Upper lobe of left lung (tissue), 6 donors: ENCODE measurements at places on chromosomes 3 and 15. TPM values are rescaled to one million over a fixed set of nuclear protein-coding genes. Genes with fewer than 3 reads are reported as not detected.

DNA sequence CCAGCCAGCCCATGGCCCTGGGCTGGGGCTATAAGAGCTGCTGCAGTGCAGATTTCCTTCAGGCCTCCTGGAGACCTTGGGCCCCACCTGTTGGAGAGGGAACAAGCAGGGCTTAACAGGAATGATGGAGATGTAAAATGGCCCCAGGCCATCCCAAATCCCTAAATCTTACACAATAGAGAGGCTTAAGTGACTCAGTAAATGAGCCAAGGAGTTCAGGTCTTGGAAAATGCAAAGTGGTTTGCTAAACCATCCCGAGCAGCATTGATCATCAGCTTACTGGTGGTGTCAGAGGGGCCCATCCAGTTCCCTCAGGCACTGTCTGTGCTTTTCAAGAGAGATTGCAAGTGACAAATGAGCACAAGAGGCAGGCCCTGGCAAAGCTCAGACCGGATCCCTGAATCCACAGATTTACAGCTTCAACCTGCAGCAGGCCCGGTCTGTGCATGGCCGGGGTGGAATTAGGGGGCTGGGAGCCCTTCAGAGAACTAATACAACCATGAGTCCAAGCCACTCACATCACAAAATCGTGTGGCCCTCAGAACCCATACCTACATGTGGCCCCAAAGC, 325.4 kb downstream of the UACA start:
- DNase-seq: no peak
- H3K27ac ChIP-seq: no peak overlapping the region
- H3K4me1 ChIP-seq: no peaks in the 10 kb centered on the region
- no peaks in the 10 kb centered on the region for H3K36me3 ChIP-seq

DNA sequence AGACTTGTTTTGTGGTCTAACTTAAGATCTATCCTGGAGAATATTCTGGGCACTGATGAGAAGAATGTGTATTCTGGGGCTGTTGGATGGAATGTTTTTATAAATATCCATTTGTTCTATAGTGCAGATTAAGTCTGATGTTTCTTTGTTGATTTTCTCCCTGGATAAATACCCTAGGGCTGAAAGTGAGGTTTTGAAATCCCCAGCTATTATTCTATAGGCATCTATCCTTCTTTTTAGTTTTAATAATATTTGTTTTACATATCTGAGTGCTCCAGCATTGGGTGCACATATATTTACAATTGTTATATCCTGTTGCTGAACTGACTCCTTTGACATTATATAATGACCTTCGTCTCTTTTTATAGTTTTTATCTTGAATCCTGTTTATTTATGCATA, 42.9 kb downstream of the GALK2 start:
- no peaks in the 10 kb centered on the region for H3K36me3 ChIP-seq
- H3K4me3 ChIP-seq: no peak overlapping the region
- no peaks in the 10 kb centered on the region for H3K27me3 ChIP-seq
- DNase-seq: no peak

GRCh38 chr15:73751511-73751898, 1.6 kb downstream of the INSYN1 start:
- peaks cover 8% of the 10 kb centered on the region for H3K4me1 ChIP-seq
- H3K36me3 ChIP-seq: no peaks in the 10 kb centered on the region
- no peak for DNase-seq
- peaks cover 20% of the 10 kb centered on the region for H3K27me3 ChIP-seq
- H3K27ac ChIP-seq: no peak overlapping the region

The RSL24D1 gene
- 84.3 TPM for total RNA-seq

- H3K27ac ChIP-seq: peak overlapping the region; percentile 30
- no peak overlapping the region for H3K4me3 ChIP-seq
- DNase-seq: no peak
- H3K4me1 ChIP-seq: peaks cover 21% of the 10 kb centered on the region
- H3K27me3 ChIP-seq: no peaks in the 10 kb centered on the region
Observed at GRCh38 chr3:71101626-71102025, 481.9 kb downstream of the FOXP1 start.

DNA sequence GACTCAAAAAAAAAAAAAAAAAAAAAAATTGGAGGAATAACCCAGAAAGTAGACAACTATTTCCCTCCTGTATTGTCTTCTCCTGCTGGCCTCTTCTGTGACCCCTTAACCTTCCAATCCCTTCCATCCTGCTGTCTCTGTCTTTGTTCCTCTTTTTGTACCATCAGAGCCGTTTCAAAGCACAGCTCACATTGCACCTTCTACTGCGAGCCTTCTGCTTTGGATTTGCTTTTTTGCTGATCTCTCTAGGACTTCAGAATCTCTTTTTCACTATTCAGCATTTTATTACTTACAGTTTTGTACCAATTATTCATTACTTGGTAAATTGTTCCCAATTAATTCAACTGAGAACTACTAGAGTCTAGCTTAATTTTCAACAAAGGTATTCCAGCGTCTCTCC, 284.0 kb upstream of the TBL1XR1 start:
- H3K36me3 ChIP-seq: no peaks in the 10 kb centered on the region
- H3K27ac ChIP-seq: no peak overlapping the region
- H3K4me1 ChIP-seq: peaks cover 18% of the 10 kb centered on the region
- no peaks in the 10 kb centered on the region for H3K27me3 ChIP-seq
- DNase-seq: no peak

DNA sequence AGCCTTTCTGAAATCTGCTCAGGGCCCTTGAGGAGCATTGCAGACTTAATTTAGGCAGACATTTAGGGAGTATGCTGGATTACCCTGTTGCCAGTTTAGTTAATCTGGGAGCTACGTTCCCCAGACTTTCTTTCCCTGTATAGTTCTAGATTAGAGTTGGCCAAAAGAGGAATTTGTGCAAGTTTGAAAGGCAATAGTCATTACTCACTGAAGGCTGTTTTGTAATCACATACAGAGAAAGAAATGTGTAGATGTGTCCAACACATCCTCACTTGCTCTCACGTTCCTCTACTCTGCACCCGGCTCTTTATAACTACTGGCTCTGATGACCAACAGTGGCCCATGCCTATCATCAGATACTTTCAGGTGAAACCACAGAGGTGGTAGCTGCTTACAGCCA, 24.2 kb downstream of the MASP1 start:
- no peak overlapping the region for H3K27ac ChIP-seq
- H3K4me1 ChIP-seq: peaks cover 27% of the 10 kb centered on the region
- DNase-seq: no peak
- H3K4me3 ChIP-seq: no peak overlapping the region
- no peaks in the 10 kb centered on the region for H3K27me3 ChIP-seq

GRCh38 chr3:187122261-187122660, 17.0 kb downstream of the RPL39L start:
- no peak for DNase-seq
- H3K27ac ChIP-seq: no peak overlapping the region
- no peaks in the 10 kb centered on the region for H3K4me1 ChIP-seq
- H3K4me3 ChIP-seq: no peak overlapping the region
- H3K27me3 ChIP-seq: no peaks in the 10 kb centered on the region

The RNF168 gene
- 31.8 TPM for total RNA-seq

GRCh38 chr3:61855211-61855610, 293.8 kb downstream of the PTPRG start:
- H3K36me3 ChIP-seq: no peaks in the 10 kb centered on the region
- no peaks in the 10 kb centered on the region for H3K27me3 ChIP-seq
- DNase-seq: no peak
- no peak overlapping the region for H3K4me3 ChIP-seq
- H3K4me1 ChIP-seq: peaks cover 8% of the 10 kb centered on the region

- H3K36me3 ChIP-seq: no peaks in the 10 kb centered on the region
- H3K4me3 ChIP-seq: no peak overlapping the region
- no peaks in the 10 kb centered on the region for H3K27me3 ChIP-seq
- H3K4me1 ChIP-seq: peaks cover 6% of the 10 kb centered on the region
Observed at GRCh38 chr3:13051066-13051465, 22.2 kb downstream of the IQSEC1 start.

- DNase-seq: no peak
- no peaks in the 10 kb centered on the region for H3K4me1 ChIP-seq
- H3K4me3 ChIP-seq: no peak overlapping the region
- H3K27ac ChIP-seq: peak overlapping the region; percentile 2
- no peaks in the 10 kb centered on the region for H3K27me3 ChIP-seq
Observed at GRCh38 chr15:74453925-74454763, 6.8 kb downstream of the UBL7 start.

GRCh38 chr3:126510308-126510910, 7.2 kb downstream of the UROC1 start:
- H3K4me3 ChIP-seq: no peak overlapping the region
- H3K27me3 ChIP-seq: no peaks in the 10 kb centered on the region
- no peaks in the 10 kb centered on the region for H3K36me3 ChIP-seq
- DNase-seq: no peak
- H3K4me1 ChIP-seq: peaks cover 3% of the 10 kb centered on the region

The CRABP1 gene
- 0.44 TPM for total RNA-seq

DNA sequence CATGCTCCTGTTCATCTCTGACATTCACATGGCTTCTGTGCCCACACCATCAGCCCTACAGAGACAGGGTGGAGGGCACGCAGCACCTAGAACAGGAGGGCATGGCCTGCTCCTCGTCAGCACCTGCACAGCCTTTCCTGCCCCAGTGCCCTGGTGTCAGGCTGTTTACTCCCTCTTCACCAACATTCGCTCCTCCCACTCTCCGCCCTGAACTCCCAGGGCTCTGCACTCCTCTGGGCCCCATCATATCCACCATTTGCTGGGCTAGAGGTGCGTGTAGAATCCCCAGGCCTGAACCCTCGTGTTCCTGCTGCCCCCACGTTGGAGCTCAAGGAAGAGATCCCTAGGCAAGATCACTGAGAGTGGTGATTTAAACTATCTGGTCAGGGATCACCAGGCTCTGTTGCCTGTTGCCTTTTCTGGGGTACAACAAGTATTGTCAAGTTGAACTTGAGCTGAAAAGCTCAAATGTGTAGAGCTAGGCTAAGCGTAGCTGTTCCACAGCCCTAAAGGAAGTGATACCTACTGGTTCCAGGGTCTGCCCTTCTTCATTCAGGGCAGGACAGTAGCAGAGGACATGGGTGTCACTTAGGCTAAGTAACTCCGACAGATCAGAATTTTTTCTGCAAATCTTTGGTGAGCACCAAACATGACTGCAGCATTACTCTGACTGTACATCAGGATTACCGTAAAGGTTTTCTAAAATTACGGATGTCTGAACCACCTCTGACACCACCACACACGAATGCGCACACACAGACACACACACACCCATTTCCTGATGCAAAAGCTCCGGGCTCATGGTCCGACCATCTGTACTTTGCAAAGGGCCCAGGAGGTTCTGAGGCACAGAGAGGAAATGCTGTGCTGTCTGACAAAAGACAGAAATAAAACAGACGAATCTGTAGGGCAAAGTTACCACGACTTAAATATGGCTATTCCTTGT, 43.7 kb upstream of the GNB5 start:
- no peaks in the 10 kb centered on the region for H3K27me3 ChIP-seq
- no peaks in the 10 kb centered on the region for H3K4me1 ChIP-seq
- no peak overlapping the region for H3K4me3 ChIP-seq
- no peak for DNase-seq

DNA sequence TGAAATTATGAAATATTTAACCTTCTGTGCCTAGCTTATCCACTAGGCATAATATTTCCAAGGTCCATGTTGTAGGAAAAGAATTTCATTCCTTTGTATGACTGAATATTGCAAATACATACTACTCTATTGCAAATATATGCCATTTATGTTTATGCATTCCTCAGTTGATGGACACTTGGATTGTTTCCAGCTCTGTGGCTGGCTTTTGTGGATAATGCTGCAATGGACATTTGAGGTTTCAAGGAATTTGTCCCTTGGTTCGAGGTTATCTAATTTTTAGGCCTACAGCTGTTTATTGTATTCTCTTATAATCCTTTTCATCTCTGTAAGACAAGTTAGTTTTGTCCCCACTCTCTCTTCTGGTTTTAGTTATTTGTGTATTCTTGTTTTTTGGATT, 7.7 kb upstream of the AADACL2 start:
- H3K27ac ChIP-seq: no peak overlapping the region
- DNase-seq: no peak
- no peaks in the 10 kb centered on the region for H3K36me3 ChIP-seq
- H3K4me3 ChIP-seq: no peak overlapping the region
- H3K27me3 ChIP-seq: no peaks in the 10 kb centered on the region

- H3K27ac ChIP-seq: no peak overlapping the region
- no peaks in the 10 kb centered on the region for H3K36me3 ChIP-seq
- no peak for DNase-seq
- no peak overlapping the region for H3K4me3 ChIP-seq
- H3K4me1 ChIP-seq: no peaks in the 10 kb centered on the region
Observed at GRCh38 chr3:57421336-57421735, 122.8 kb downstream of the DNAH12 start.

The ACAD9 gene
- total RNA-seq: 48.5 TPM

The GPR62 gene
- total RNA-seq: not detected

The BNC1 gene
- not detected for total RNA-seq

The ECE2 gene
- total RNA-seq: not detected

GRCh38 chr15:65054333-65055200, 9.4 kb downstream of the SLC51B start:
- no peaks in the 10 kb centered on the region for H3K27me3 ChIP-seq
- H3K4me3 ChIP-seq: no peak overlapping the region
- H3K27ac ChIP-seq: peak overlapping the region; percentile 53
- peaks cover 9% of the 10 kb centered on the region for H3K4me1 ChIP-seq

DNA sequence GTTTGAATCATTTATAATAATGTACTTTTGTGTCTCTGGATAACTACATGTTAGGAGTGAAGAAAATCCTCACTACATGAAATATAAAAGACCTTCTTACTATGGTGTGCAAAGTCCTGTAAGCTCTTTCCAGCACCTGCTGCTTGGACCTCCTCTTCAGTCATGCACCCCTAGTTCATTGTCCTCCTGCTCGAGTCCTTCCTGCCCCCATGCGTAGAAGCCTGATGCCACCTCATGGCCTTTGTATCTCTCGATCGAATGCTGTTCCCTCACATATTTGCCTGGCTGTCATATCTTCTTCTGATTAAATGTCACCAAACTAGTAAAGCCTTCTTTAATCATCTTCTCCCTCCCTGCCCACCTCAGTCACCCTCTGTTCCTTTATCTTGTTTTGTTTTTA, 49.9 kb upstream of the SUCLG2 start:
- no peaks in the 10 kb centered on the region for H3K36me3 ChIP-seq
- DNase-seq: no peak
- H3K4me3 ChIP-seq: no peak overlapping the region
- H3K4me1 ChIP-seq: no peaks in the 10 kb centered on the region

The TRAT1 gene
- total RNA-seq: 1.0 TPM

The NAA80 gene
- 34.5 TPM for total RNA-seq

The C3orf80 gene
- total RNA-seq: 2.6 TPM

The SUSD5 gene
- total RNA-seq: not detected

- H3K4me3 ChIP-seq: peak overlapping the region; percentile 44
- H3K27ac ChIP-seq: no peak overlapping the region
- H3K4me1 ChIP-seq: peaks cover 23% of the 10 kb centered on the region
- DNase-seq: peak; percentile 48
- H3K36me3 ChIP-seq: no peaks in the 10 kb centered on the region
Observed at GRCh38 chr3:18443665-18444594, 18.8 kb upstream of the SATB1 start.

The TMEM42 gene
- 12.8 TPM for total RNA-seq

DNA sequence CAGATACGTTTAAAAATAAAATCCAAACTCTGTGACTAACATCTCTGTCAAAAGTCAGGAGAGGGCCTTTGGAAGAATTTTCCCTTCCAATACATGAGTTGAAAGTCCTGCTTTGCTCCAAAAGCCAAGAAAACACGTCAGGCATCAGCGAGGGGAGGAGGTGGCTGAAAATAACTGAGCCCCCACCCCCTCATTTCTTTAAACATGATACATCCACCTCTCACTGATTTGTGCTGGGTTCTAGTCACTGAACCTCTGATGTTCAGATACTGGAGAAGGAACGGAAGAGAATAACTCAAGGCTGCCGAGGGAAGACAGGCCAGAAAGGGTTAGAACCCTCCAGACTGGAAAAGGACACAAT, 9.4 kb upstream of the SEMA5B start:
- H3K4me3 ChIP-seq: no peak overlapping the region
- H3K27ac ChIP-seq: no peak overlapping the region
- H3K4me1 ChIP-seq: peaks cover 5% of the 10 kb centered on the region
- DNase-seq: no peak
